K562 (cell line): ENCODE measurements at places on chromosomes 6 and 20.

DNA sequence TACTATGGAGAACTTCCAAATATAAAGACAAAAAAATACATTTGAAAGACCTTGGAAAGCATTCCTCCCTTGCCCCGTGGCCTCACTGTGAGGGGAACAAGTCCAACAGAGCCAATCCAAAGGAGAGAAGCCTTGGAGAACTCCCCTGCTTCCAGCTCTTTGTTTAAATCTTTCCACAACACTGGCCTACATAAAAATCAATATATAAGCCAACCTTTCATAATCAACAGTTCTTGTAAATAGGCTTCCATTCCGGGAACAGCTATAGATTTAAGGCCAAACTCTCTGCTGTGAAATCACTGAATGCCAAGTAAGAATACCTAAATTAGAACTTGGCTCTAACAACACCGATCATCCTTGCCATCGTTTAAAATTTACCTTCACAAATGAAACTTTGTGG, 242.1 kb downstream of the HACE1 start:
- DNase-seq = no peak

GRCh38 chr6:5990786-5991185, 15.9 kb downstream of the NRN1 start:
- no peak for DNase-seq

DNA sequence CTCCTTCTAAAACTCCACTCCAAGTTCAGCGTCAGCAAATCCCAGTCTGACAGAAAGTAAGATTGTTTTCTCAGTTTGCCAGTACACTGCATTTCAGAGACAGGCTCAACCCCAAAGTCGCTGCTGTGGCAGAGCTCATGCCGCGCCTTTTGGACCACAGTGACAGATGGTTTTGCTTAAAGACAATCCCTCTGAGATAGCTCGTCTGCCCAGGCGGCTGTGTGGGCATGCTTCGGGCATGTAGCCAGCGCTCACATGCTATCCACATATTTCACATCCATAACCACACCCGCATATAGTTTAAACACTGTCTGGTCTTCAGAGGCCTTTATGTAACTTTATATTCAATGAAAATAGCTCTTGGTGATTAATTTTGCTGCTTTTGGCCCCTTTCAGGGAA, 14.7 kb upstream of the PXDC1 start:
- DNase-seq = no peak

DNA sequence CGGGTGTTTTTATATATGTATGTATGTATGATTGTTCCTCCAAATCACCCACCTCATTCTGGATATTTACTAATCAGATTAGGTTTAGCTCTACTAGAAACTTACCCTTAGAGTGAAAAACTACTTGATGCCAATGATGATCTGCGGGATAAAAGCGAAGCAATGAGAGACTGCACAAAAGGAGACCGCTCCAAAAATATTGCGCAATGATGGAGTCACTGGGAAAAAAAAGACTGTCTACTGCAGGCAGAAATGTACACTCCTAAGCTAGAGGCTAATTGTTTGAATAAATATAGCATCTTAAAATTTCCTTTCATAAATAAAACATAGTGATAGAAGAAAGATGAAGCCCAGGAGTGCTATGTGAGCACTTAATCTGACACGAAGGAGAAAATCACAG, 7.3 kb downstream of the RAB32 start:
- DNase-seq = no peak

GRCh38 chr6:121302882-121303281, 31.4 kb downstream of the TBC1D32 start:
- no peak for DNase-seq

DNA sequence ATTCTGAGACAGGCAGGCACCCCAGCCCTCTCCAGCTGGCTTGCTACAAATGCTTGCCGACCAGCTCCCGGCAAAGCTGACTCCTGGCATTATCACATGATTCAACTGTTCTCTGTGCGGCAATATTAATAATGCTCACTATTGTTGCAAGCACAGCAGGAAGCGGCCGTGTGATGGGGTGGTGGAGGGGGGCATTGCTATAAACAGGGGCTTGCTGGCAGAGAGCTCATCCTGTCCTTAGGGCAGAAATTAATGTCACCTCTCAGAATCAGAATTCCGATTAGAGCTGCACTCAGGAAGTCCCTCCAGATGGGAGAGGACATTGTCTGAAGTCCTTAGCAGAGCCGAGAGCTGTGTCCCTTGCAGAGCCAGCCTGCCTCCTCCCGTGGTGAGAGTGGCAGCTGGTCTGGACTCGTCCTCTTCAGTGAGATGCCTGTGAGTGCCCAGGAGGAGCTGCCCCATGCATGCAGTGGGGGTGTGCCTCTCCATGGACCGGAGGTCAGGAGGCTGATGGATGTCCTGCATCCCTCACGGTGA, 162.5 kb downstream of the CDH4 start:
- no peak for DNase-seq
